ENCODE measurements at places on chromosomes 3 and 15.

GRCh38 chr3:43448098-43448497, 161.8 kb downstream of the SNRK start:
- no peak for DNase-seq

GRCh38 chr3:53715815-53716483, 130.3 kb downstream of the CHDH start:
- no peak for DNase-seq

GRCh38 chr15:37138591-37139215, 38.4 kb upstream of the MEIS2 start:
- DNase-seq, result no peak

DNA sequence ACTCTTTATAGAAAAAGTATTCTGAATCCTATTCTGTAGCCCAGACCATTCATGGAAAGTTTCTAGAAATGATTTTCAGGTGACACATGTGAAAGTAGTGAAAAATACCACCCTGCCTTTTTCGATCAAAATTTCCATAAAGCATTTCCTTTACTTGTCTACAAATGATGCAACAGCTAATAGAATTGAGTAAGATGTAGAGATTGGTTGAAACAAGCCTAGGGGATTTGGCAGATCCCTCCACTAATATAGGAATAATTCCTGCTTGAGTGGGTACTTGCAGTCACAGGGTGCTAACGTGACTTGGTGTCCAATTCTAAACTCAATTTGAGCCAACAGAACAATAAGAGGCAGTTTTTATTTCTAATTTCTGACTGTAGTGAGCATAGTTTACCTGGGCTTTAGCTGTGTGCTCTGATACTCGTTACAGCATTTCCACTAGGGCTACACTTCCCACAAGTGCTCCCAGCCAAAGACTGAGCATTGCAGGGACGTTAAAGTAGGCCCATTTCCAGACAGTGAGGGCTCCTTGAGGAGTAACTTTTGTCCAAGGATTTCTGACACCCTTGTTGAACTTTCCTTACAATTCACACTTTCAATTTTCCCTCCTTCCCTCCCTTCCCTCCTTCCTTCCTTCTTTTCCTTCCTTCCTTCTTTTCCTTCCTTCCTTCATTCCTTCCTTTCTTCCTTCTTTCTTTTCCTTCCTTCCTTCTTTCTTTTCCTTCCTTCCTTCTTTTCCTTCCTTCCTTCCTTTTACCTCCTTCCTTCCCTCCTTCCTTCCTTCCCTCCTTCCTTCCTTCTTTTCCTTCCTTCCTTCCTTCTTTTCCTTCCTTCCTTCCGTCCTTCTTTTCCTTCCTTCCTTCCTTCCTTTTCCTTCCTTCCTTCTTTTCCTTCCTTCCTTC, 53.9 kb upstream of the TP63 start:
- no peak for DNase-seq
